ENCODE measurements at places on chromosomes 11 and 22.

DNA sequence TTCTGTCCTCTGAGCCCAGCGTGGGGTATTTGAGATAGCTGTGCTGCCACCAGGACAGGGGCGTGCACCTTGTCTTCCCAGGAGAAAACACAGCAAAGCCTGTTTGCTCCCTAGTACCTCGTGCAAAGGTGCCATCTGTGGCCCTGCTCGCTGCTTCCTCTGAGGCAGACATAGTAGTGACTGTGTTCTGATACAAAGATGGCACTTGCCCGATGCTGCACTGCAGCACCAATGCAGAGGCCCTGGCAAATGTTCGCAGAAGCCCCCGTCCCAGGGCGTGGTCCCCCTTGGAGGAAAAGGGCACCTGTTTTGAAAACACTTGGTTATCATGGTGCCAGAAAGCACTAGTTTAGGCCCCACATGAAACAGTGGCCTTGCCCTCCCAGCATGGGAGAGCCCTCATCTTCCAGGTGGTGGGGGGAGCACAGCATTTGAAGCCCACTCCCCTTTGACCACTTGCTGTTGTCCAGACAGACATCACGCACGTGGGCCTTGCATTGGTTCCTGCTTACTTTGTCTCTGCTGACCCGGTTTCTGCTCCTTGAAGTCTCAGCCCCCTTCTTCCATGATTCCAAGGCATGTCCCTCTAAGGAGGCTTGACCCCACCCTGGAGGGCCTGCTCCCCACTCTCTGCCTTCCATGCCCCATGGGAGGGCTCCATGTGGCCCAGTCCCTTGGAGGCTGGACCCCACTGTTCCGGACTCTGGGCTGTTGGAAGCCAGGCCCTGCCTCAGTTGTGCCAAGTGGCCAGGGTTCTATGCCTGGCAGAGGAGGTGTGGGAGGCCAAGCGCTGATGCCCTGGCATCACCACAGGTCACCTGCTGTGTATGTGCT, 109.4 kb downstream of the KCNQ1OT1 start:
- DNase-seq, result no peak

DNA sequence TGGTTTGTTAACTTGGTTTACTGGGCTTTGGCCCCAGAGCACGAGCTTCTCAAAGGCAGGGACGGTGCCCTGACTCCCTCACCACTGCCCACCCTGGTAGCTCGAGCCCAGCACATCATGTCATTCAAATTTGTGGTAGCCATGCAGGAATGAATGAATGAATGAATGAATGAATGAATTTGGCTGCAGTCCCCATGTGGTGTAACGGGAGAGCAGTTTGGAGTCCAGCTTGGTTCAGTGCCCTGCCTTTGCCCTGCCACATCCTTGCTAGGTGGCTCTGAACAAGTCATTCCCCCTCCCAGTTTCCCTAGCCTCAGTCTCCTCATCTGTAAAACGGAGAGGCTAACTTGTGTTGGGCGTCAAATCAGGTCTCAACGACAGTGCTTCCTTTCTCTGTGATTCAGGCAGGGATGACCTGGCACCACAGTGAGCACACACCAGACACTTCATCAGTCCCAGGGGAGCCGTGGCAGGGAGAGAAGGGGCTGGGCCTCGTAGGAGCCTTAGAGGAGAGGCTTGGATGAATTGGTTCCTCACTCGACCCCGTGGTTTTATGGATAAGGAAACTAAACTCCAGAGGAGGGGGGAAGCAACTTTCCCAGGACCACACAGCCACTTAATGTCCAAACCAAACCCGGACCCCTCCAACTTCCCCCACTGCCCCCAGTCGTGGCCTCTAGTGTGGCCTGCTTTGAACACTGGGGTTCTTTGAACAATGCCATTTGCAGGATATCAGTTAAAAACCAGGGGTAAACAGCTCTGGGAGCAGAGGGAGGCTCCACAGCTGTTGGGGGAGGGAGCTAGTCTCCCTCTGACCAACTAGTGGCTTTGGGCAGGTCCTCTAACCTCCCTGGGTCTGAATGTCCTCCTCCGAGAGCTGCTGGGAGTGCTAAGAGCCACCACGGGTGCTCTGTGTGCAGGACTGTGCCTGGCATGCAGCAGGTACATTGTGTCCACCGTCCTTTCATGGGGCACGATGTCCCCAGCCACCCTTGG, 86.2 kb downstream of the CACNA1I start:
- DNase-seq, result peak; percentile 51

- peak; percentile 86 for DNase-seq
Observed at GRCh38 chr22:37403267-37403960, 23.9 kb downstream of the ELFN2 start.

- DNase-seq, result no peak
Observed at GRCh38 chr11:104918113-104918824, 20.0 kb upstream of the CASP12 start.

DNA sequence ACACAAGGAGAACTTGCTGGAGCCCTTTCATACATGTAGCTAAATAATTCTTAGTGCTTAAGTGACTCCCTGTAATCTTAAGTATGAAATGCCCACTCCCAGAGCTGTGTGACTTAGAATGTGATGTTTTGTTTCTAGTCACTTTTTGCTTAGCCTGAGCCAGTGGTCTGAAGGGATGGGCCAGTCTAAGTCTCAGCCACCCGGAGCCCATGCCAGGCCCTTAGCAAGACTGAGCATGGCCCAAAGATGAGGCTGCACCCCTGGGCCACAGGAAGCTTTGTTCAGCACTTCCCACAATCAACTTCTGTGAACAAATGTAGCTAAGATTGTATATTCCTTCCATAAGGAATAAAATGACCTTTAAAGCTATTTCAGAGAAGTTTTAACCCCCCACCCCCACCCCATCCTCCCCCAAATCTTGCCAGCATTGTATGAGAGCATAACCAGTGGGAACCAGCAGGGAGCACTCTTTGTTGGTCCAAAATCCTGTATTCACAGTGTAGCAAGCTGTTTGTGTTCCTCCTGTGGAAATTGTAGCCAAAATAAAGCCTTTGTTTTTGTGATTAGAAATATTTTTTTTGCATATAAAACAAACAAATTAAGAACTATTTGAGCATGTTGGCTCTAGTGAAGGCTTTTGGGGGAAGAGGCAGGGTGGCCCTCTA, 73.8 kb upstream of the GAL start:
- no peak for DNase-seq

DNA sequence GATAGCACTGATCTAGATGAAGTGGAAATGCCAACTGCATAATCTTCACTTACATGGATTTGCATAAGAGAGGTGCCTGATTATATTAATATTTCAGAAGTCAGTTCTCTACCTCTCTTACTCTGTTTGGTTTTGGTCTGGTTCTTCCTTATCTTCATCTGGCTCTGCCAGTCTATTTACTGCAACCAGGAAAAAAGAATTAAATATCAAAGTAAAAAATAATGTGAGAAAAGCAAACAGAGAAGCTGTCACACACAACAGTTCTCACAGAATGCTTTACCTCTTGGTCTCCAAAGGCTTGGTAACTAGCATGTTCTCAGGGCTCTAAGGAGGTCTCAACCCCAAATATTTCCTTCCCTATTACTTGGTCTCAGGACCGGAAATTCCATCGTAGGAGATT, 6.7 kb downstream of the VSIG10L2 start:
- no peak for DNase-seq

DNA sequence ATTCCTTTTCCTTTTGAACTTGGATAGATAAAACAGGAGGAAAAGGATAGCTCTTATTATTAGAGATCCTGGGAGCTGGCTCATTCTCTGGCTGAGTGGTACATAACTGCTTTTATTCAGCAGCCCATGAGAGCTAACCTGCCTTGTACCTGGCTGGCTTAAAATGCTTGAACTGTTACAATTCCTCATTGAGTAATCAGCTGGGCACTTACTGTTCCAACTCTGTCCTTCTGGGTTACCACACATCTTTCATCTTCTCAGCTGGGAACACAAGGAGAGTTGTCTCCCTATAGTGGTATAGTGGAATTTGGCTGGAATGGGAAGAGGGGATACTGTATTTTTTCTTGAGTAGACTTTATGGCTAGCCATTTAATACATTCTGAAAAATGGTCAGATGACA, 39.8 kb upstream of the SPTBN2 start:
- DNase-seq, result no peak

DNA sequence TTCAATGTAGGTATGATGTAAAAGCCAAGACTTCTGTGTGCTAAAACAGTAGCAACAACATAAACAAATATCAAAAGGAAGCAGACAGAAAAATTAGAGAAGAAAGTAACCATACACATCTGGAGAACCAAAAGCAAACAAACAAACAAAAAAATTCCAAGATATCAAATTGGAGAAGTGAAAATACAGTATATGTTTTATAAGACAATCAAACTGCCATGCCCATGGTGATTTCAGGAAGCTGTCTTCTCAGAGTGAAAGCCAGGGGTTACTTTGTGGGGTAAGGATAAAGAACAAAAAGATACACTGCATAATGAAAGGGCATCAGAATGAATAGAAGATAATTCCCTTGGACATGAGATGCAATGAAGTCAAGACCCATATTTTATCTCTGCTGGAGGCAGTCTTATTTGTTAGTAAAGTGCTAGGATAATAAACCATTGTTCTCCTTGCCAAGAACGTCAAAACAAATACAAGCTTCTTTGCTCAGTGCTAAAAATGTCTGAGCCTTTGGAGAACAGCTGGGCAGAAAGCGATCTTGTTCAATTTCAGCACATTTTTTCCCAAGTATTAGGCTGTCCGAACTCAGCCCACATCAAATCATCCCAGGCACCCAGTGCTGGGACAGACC, 38.1 kb upstream of the LDLRAD3 start:
- no peak for DNase-seq

GRCh38 chr11:46463701-46464421, 72.3 kb upstream of the CHRM4 start:
- DNase-seq, result no peak

GRCh38 chr11:96113193-96113681, 189.3 kb upstream of the MTMR2 start:
- DNase-seq, result peak; percentile 69

DNA sequence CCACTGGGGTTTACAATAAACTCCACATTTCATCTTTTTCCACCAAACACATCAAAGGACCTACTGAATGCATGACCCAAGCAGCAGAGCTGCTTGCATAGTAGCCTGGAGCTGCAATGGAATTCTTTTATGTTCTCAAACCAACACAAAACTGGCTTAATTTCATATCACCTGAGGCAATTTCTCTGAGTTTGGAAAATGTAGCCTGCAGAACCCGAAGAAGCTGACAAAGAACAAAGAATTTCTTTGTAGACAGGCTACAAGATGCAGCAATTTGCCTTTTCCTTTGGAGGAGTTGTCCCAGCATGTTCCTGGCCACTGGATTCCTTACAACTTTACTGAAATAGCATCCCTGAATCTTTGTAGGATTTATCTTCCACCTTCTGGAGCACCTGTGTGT, 5.5 kb upstream of the TECTA start:
- no peak for DNase-seq

- no peak for DNase-seq
Observed at GRCh38 chr22:33823552-33823951, 96.7 kb downstream of the LARGE1 start.

GRCh38 chr22:36384766-36385481, 2.8 kb downstream of the MYH9 start:
- DNase-seq, result peak; percentile 32

- DNase-seq, result no peak
Observed at GRCh38 chr11:1130276-1131032, 27.3 kb upstream of the MUC5AC start.

DNA sequence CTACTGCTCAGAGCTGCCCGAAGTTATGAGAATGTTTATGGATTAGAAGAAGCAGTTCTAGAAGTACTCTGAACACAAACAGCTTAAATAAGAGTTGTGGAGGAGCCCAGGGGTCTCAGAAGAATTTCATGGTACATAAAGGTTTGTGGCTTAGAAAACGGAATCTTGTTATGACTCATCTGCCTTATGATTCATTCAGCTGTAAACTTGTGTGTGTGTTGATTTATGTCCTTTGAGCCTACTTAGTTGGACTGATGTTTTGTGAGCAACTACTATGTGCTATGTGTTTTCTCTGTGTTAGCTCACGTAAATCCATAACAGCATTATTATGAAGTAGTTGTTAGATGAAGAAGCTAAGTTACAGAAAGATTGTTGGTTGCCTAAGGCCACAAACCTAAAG, 203.7 kb downstream of the PGR start:
- DNase-seq, result no peak

GRCh38 chr11:5655474-5655873, 29.4 kb downstream of the TRIM5 start:
- no peak for DNase-seq

GRCh38 chr22:42623301-42623751, 8.6 kb upstream of the POLDIP3 start:
- no peak for DNase-seq

GRCh38 chr11:6523253-6523652, 26.2 kb downstream of the DNHD1 start:
- DNase-seq, result no peak

- no peak for DNase-seq
Observed at GRCh38 chr11:77125191-77125590, 2.9 kb upstream of the MYO7A start.

GRCh38 chr11:11622772-11623171, 967 bp upstream of the GALNT18 start:
- DNase-seq, result no peak

GRCh38 chr22:18022876-18023275, 1.5 kb downstream of the MICAL3 start:
- DNase-seq, result peak; percentile 31

GRCh38 chr11:85133636-85134035, 493.5 kb downstream of the DLG2 start:
- no peak for DNase-seq

DNA sequence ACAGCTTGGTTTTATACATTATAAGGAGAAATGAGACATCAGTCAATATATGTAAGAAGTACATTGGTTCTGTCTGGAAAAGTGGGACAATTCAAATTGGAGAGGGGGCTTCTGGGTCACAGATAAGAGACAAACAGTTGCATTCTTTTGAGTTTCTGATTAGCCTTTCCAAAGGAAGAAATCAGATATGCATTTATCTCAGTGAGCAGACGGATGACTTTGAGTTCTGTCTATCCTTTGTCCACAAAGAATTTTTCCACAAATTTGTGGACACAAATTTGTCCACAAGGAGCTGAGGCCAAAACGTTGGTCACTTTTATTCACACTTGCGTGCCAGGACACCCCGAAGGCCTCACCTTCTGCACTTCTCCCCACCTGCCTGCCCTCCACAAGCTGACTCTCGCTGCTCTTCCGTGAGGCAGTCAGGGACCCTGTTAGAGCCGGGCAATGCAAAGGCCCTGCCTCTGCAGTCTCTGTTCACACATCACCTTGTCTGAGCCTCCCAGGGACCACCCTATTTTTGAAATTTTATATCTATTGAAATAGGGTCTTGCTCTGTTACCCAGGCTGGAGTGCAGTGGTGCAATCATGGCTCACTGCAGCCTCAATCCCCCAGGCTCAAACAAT, 20.5 kb downstream of the IL17REL start:
- DNase-seq, result no peak

- DNase-seq, result no peak
Observed at GRCh38 chr11:91104237-91104636, 881.4 kb upstream of the CHORDC1 start.

GRCh38 chr11:11555208-11555607, 66.6 kb downstream of the GALNT18 start:
- DNase-seq, result peak; percentile 81

GRCh38 chr11:2976294-2977063, 15.7 kb downstream of the NAP1L4 start:
- no peak for DNase-seq
